ENCODE measurements at places on chromosomes 13 and 19.

DNA sequence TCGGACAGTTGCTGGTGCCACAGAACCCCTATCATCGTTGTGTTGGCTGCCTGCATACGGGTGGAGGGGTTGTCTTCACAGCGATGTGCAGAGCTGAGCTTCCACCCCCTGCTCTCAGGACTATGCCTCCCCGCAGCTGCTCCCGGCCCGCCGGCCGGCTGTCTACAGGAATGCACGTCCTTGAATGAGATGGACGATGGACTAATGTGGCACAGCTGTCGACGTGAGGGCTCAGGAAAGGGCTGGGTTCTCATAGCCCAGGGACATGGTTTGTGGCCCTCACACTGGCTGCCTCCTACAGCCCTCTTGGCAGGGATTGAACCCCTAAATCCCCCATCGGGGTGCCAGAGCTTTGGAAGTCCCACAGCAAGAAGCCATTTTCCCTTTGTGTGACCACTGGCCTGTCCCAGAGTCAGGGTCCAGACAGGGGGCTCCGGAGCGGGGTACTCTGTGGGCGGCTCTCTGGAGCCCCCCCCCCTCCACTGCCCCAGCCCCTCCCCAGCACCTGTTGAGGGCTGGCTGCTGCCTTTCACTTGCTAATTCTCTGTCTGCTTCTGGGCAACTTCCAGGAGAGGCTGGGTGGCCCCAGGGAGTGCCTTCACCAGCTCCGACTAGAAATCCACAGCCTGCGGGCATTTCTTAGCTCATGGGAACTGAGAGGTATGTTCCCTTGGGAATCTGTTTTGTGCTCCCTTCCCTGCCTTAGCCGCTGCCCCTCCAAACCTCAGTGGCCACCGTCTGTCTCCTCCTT is 40.2 kb downstream of the TSSK6 start:
- no peak for DNase-seq

GRCh38 chr19:13082192-13083007 is 20.3 kb downstream of the LYL1 start:
- DNase-seq, result no peak

DNA sequence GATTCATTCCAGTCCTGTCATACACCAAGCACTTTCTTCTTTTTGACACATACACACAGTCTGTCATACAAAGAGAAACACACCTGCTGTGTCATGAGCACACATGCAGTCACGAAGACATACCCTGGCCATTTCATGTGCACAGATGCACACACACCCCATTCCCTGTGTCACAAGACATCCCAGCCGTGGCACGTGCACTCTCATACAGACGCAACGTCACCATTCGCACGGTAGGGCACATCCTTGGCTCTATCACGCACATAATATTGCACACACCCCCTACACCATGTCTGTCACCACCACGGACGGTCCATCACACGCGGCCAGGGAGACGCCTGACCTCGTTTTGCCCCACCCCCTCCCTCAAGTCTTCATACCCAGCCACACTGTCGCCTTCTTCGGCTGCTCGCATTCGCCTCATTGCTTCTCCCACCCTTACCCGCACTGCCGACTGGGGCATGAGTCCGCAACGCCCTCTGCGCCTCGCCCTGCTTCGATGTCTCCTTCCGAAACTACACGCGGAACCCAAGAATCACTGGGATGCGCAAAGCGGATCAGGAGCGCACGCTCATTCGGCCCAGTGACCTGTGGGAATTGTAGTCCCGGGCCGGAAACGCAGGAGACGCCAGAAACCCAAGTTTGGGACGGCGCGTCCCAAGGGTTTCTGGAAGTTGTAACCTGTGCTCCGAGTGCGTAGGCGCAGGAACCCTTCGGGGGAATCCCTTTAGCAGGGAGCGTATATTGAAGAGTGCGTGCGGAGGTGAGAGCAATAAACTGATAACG is 6.8 kb upstream of the ZNF283 start:
- DNase-seq, result no peak

DNA sequence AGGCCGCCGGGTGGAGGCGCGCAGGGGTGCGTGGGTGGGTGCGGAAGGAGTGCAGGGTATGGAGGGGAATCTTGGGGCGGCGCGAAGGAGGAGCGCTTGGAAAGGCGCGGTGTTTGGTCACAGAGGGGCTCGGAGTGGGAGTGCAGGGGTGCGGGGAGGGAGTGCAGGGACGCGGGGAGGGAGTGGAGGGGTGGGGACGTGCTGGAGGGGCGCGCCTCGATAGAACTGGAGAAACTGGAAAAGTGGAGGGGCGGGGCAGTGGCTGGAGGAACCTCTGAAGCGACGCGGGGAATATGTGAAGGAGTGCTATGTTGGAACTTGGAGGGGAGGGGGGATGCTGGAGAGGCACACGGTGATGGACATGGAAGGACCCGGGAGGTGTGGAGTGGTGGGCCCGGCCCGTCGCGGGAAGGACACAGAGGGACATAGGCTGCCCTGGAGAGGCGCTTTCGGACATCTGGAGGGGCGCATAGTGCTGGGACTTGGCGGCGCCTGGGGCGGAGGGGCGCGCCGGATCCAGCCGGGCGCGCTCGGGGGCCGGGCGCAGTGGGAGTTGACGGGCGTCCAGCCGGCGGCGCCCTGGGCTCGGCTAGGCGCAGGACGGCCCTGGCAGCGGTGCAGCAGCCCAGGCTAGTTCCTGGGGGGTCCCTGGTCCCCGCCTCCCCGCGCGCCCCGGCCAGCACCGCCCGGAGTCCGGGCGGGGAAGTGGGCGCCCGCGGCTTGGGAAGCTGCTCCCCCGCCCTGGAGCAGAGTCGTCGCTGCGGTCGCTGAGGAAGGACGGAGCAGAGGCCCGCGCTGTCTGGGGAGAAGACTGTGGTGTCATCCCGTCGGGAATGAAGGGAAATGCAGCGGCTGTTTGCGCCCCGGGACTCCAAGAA is 20.8 kb upstream of the SGCG start:
- no peak for DNase-seq

DNA sequence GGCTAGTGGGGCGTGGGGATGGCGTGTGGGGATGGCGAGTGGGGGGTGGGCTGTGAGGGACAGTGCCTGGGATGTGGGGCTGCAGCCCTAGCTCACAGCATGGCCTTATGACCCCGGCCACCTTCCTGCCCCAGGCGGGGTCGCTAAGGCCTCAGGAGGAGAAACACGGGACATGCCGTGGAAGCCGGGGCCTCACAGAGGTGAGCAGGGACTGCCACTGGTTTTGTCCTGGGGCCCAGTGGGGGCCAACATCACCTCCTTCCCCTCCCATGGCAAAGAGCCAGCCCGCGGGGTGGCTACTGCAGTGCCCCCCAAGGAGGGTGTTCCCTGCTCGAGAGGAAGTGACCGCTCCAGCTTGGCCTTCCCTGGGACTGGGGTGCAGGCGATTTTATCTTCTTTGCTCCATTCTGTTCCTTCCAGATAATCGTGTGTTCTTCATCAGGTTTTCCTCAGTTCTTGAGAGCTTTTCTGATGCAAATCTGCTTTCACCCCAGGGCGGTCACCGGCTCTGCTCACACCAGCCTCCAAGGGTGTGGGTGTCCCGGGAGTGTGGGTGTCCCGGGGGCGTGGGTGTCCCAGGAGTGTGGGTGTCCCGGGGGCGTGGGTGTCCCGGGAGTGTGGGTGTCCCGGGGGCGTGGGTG is 1.2 kb downstream of the F7 start:
- no peak for DNase-seq

- DNase-seq, result no peak
Measured at GRCh38 chr13:64074971-64075474, 2659.4 kb upstream of the PCDH20 start.

DNA sequence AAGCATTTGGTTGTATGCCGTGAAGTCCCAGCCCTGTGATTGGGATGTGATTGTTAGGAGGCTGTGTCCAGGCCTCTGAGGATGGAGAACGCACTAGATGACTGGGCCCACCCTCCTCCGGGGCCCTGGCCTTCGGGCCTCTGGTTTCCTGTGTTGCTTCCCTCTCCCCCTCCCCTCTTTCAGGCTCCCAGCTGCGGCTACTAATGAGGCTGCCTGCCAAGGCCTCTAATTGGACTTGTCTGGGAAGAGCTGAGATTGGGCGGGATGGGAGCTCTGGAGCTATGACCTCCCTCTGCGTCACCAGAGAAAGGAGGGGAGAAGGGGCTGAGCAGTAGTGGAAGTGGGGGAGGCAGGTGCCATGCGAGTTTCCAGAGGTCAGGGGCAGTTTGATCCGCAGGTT is 9.9 kb downstream of the PTH2 start:
- no peak for DNase-seq

DNA sequence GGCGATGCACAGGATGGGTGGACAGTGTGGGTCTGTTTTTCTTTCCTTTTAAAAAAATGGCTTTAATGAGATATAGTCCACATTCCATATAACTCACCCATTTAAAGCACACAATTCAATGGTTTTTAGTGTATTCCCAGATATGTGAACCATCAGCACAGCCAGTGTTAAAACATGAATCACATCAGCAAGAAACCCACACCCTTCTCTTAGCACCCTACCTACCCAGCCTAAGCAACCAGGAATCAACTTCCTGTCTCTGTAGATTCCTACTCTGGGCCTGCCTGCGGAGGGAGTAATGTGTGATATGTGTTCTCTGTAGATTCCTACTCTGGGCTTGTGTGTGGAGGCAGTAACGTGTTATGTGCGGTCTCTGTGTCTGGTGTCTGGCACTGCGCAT is 11.9 kb downstream of the TMEM255B start:
- DNase-seq, result no peak

DNA sequence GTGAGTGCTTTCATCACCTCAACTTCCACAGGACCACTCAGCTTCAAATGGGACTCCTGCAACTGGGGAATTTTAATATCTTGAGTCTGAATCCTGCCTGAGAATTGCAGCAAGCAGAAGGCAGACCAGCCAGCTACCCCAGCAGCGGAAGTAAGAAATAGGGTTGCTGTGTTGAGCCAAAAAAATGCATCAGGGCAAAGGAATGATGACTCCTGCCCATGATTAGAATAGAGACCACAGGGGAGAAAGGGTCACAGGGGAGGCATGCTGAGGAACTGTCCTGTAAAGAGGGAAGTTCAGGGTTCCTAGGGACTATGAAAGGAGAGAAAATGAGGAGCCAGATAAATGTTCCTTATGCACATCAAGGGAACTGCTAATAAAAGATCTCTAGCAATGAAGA is 370.2 kb downstream of the KCTD12 start:
- DNase-seq, result no peak

DNA sequence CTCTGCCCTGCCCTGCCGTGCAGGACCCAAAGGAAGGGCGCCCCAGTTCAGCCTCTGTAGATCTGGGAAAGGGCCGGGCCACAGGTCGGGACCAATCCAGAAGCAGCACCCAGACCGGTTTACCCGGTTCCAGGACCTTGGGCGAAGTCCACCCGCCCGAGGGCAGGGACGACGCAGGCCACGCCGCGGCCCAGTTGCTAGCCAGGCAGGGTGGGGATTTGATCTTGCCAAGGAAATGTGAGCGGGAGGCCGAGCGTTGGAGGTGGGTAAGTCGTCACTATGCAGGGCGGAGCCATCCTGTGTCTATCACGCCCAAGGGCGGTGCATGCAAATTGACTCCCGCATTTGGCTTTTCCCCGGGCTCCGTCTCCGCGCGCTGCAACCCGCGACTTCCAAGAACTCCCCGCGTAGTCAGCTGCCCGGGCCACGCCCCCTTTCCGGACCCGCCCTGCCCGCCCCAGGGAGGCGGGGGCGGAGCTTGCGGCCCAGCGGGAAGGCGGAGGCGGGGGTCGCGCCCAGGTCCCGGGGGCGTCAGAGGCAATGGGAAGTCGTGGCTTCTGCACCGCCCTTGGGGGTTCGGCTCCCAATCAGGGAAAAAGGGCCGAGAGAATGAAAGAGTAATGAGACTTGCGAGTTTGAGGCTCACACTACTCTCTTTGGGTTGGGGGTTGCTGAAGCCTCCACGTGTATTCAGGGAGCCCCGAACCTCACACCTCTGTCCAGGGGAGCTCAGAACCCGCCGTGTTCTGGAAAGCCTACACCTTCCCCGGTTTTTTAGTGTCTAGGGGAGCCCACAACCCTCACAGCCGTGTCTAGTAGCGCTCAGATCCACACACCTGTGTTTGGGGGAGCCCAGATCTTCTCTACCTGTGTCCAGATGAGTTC is 12.8 kb downstream of the IER2 start:
- DNase-seq, result peak; percentile 57

- DNase-seq, result no peak
Measured at GRCh38 chr19:38032151-38032550, 125.1 kb downstream of the SIPA1L3 start.

- no peak for DNase-seq
Measured at GRCh38 chr13:83633746-83634145, 248.5 kb downstream of the SLITRK1 start.

GRCh38 chr13:25046985-25047511 is 48.9 kb upstream of the PABPC3 start:
- DNase-seq, result no peak

DNA sequence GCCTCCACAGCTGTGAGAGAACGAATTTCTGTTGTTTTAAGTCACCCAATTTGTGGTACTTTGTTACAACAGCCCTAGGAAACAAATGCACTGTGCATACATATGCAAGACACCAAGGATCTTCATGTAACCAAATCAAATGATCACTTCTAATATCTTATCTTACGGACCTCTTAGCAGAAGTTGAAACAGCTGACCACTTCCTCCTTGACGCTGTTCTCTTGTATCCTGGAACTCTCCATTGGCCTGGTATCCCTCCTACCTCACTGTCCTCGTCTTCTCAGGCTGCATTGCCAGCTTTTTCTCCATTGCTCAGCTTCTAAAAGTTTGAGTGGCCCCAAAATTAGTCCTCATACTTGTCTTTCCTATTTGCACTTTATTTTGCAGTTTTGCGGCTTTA is 200.4 kb downstream of the DLEU7 start:
- no peak for DNase-seq

DNA sequence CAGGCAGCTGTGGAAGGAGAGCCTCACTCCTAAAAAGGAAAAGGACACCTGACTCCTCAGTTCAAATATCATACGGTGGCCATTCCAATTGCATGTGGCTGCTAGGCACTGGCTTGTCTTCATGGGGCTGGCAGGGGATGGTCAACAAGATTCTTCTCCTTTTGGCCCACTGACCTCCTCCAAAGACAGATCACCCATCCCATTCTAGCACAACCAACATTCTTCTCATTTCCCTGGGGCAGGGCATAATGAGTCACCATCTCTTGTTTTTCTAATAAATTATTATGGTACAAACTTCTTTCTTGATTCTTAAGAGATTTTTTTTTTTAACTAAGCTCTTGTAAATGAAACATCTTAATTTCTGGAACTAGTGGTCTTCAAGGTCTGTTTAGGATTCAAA is 136.7 kb upstream of the NBEA start:
- no peak for DNase-seq

DNA sequence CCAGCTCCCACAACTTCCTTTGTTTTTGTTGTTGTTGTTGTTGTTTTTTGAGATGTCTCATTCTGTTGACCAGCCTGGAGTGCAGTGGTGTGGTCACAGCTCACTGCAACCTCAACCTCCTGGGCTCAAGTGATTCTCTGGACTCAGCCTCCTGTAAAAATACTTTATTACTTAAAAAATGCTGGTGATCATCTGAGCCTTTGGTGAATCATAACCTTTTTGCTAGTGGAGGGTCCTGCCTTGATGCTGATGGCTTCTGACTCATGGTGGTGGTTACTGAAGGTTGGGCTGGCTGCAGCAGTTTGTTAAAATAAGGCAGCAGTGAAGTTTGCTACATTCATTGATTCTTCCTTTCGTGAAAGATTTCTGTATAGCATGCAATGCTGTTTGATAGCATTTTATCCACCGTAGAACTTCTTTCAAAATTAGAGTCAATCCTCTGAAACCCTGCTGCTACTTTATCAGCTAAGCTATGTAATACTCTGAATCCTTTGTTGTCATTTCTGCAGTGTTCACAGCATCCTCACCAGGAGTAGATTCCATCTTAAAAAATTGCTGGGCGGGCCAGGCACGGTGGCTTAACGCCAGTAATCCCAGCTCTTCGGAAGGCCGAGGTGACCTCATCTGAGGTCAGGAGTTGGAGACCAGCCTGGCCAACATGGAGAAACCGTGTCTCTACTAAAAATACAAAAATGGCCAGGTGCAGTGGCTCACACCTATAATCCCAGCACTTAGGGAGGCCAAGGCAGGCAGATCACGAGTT is 18.0 kb downstream of the ARHGAP35 start:
- DNase-seq, result no peak

All from stimulated activated CD4-positive, alpha-beta T cell treated with anti-CD3 and anti-CD28 coated beads, TNF-alpha, amount 100 ng/mL, for 1 hour (primary cell).